ENCODE measurements at places on chromosomes 11 and 22.

DNA sequence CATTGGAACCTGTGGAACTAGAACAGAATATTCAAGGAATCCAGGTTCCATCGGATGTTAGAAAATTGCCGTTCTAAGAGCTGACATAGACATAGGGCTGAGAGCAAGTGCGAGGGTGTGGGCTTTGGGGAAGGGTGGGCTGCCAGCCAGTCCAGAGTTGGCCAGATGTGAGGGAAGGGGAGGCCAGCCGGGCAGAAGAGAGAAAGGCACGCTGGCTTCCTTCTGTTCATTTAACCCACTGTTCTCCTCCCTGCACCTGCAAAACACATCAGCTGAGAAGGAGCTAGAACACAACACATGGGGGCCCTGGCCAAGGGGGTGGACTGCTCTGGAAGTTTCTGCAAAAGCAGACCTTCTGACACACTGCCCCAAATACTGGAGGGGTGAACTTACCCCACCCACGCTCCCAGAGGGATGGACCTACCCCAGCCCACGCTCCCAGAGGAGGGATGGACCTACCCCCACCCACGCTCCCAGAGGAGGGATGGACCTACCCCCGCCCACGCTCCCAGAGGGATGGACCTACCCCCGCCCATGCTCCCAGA is 98.0 kb downstream of the SHANK2 start:
- no peak for DNase-seq

- DNase-seq: no peak
Observed at GRCh38 chr11:10201343-10201742, 92.7 kb downstream of the SBF2 start.

DNA sequence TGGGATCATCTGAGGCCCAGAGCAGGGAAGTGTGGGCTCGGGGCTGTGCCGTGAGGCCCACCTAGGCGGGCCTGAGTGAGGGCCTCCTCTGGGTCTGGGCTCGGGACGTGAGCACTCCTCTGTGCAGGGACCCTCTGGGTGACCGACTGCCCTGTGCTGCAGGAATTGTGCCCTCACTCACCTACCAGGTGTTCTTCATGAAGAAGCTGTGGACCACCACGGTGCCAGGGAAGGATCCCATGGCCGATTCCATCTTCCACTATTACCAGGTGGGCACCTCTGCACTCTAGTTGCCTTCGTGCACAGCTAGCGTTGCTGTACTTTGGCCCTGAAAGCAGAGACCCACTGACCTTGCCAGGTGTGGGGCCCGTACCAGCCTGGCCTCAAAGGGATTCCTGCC is 80.5 kb downstream of the MYO7A start:
- no peak for DNase-seq

GRCh38 chr11:8488395-8488794 is 105.6 kb downstream of the STK33 start:
- no peak for DNase-seq

DNA sequence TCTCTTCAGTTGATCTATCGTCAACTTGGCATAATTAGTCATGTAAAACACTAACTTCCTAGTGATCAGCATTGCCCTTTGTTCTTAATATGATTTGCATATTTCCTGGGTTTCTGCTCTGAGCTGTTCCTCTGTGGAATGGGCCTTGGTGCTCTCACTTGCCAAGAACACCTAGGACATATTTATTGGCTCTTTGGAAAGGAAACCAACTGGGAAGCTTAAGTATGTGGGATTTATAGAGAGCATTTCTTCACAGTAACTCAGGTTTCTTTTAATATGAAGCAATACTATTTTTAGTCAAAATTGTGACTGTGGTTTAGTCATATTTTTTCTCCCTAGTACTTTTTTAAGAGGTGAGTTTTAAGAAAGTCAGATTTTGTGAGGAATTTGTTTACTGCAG is 28.8 kb downstream of the FAT3 start:
- DNase-seq: no peak

DNA sequence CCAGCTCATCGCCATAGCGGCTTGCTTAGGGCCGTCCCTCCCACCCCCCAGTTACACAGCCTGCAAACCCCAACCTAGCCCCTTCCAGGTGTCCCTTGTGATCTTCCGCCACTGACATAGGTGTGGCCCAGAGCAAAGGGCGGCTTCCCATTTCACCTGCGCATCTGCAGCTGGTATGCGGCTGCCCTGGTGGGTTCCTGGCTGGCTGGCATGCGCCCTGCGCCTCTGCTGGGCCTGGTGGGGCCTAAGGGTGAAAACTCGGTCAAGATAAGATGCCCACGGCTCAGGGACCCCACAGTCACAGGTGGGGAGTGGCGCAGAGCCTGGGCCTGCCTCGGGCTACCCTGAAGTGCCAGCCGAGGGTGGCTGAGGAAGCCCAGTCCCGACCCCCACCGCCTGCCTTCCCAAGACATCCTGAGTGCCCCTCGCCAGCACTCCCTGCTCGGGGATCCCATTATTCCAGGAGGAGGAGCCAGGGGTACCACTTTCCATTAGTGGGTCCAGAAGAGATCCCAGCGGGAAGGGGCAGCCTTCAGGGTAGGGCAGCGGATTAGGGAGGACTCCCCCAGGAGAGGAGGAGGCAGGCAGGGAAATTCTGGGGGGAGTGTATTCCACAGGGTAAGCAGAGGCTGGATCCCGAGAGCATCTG is 36.9 kb upstream of the KCNQ1OT1 start:
- no peak for DNase-seq

- no peak for DNase-seq
Observed at GRCh38 chr11:87260811-87261210, 223.1 kb downstream of the TMEM135 start.

DNA sequence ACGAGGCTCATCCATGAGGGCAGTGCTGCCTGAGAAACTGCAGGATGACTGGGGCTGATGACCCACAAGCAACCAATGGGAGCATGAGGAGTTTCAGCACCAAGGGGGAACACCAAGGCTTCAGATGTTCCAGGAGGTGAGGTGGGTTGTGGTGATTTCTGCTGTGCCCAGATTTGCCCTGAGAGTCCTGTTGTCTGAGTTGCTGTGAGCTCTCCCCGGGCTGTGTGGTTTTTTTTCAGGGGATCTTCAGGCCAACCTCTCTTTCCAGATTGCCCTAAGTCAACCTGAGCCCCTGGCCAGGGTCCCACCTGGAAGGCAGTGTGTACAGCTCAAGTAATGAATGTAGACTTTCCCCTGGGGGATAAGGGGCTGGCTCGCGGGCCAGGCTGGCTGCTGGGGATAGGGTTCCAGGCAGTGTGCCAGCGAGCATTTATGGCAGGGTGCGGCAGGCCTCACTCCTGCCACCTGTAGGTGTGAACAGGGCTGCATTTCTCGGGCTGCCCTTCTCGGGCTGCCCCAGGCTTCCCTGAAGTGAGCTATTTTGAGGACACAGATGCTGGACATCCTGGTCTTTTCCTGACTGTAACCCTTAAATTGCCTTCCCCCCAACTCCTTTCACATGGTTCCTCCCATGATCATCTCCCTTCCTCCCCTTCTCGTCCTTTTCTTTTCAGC is 9.8 kb downstream of the SLC22A6 start:
- no peak for DNase-seq

GRCh38 chr11:121611242-121611641 is 158.5 kb upstream of the SORL1-AS1 start:
- no peak for DNase-seq

GRCh38 chr11:10303558-10304363 is 1.1 kb upstream of the ADM start:
- DNase-seq: no peak

DNA sequence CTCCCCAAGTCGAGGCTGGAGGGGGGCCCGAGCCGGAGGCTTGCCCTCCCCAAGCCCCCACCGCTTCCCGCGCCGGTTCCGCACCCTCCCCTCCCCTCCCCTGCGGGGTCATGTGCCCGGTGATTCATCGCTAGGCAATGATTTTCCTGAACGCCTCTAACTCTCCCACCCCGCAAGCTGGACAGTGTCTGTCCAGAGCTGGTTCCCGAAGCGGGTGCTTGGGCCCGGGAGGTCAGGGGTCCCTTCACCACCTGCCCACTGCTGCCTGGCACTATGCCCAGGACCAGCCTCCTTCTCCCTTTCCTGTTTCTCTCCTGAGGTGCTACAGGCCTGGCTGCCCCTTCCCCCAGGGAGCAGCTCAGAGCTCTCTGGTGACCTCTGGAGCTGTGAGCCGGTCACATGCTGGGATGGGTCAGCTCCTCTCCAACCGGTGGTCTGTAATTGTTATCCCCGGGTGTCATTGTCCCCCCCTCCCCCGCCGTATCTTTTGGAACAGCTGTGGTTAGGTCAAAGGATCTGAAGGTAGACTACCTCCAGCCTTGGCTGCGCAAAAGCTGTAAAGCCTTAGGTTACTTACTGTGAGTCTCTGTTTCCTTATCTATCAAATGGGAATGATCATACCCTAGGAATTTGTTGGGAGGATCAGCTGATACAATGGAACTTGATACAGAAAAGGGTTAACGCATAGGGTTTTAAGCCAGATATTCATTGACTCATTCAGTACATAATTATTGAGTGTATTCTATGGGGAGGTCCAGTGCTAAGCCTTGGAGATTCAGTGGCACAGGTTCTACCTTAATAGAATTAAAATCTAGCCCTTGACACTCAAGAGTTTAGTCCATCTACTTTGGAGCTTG is 753 bp downstream of the STX3 start:
- DNase-seq: peak; percentile 40

DNA sequence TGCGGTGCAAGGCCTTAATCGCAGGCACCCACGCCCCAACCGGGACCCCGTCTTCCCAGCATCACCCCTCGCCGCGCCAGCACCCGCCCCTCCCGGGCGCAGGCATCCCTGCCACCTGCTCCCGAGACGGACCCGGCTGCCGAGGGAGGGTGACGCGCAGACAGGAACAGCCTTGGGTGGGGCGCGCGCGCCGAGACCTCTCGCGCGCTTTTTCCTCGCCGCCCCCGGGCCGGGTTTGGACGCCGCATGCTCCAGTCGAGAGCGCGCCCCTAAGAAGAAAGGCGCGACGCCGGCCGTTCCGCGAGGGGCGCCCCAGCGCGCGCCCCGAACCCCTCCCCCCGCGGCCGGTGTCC is 504 bp downstream of the CFL1 start:
- DNase-seq: peak; percentile 72

DNA sequence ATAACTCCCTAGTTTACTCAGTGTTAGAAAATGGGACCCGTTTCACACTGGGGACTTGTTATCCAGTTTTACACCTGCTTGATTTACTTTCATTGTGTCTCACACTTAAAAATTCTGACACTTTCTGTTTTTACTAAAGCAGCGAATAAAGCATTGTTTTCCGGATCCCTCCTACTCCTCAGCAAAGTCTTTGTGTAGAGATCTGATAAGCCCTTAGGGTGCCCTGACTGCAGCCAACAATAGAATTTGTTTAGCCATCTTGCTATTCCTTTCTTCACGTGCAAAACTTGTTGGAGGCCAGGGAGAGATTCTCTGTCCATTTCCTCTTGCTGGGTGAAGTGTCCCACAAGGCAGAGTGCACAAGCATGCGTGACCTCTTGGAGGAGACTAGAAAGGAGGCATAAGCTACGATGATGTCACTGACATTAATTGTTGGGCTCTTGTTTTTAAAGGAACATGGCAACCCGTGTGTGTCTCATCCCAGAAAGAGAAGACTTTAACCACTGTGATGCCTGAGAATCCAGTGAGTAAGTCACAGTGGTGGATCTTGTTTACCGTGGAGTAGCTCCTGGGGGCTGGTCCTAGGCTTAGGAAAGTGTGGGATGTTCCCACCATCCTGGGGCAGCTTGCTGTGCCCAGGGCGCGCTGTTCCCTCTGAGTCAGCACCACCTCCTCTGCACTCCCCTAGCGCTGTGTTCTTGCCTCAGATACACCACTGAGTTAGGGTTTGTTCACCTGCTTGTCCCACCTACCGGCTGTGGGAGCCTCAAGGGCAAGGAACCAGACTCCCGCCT is 27.7 kb downstream of the MICAL2 start:
- no peak for DNase-seq

GRCh38 chr22:48306785-48307510 is 1520.7 kb downstream of the BRD1 start:
- no peak for DNase-seq

DNA sequence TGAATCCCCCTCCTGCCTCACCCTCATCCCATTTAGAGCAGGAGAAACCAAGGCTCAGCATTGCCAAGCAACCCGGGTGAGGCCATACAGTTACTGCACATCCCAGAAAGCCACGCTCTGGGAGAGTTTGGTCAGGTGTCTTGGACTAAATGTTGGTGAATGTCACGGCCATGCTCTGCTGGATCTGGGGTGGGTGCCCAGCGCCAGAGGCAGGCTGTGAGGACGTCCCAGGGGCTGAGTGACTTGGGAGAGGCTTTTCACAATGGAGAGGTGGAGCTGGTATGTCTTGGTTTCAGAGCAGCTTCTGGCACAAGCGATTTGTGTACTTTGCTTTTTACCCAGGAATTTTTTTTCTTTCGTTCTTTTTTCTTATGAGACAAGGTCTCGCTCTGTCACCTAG is 6.6 kb downstream of the SERHL2 start:
- DNase-seq: no peak

GRCh38 chr22:42344361-42344905 is 74.0 kb upstream of the TCF20 start:
- peak; percentile 68 for DNase-seq

DNA sequence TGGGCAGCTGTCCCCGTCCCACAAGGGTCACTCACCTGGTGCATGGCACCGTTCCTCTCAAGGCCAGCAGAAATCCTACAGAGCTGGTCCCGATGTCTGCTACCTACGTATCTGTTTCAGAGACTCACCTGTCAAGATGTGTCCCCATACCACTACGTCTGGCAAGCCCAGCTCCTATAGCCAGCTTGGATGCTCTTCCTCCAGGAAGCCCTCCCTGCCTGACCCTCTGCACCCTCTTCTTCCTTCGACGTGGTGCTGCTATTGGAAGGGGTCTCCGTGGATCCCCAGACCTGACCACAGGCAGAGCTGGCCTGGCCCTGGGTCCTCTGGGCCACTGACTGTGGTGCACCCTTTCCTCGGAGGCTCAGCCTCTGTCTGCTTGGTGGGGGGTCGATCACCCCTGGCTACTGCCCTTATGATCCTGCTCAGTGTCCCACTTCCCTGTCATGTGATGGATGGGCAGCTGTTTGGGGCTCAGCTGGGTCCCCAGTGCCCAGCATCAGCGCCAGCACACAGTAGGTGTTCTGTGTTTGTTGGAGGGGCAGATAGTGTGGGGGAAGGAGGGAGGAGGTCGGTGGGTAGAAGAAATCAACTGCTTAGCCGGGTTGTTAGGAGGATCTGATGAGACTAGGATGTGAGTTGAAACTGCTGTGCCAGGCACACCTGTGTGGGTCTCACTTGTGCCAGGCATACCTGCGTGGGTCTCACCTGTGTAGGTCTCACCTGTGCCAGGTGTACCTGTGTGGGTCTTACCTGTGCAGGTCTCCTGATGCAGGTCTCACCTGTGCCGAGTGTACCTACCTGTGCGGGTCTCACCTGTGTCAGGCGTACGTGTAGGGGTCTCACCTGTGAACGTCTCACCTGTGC is 21.7 kb upstream of the ARHGAP8 start:
- no peak for DNase-seq

GRCh38 chr11:47233051-47233450 is 15.6 kb downstream of the ACP2 start:
- no peak for DNase-seq

Measured in C1 segment of cervical spinal cord (tissue), 14 donors.